ENCODE measurements at places on chromosomes 5 and 9. TPM values are rescaled to one million over a fixed set of nuclear protein-coding genes. Genes with fewer than 3 reads are reported as not detected.
A peak's percentile ranks its signal among the peaks of the same experiment; 100 is the strongest.

SHISAL2B gene
- not detected for polyA plus RNA-seq

PCDHGA7 gene
- polyA plus RNA-seq, result 6.4 TPM

- no peak overlapping the region for H3K4me3 ChIP-seq
- no peak overlapping the region for H3K27ac ChIP-seq
- no peaks in the 10 kb centered on the region for H3K4me1 ChIP-seq
- H3K36me3 ChIP-seq, result no peaks in the 10 kb centered on the region
Measured at GRCh38 chr5:170691657-170692056, 91.9 kb upstream of the GABRP start.

GRCh38 chr5:658103-658502 lies 35.0 kb downstream of the TPPP start:
- no peak overlapping the region for H3K4me3 ChIP-seq
- DNase-seq, result no peak

DNA sequence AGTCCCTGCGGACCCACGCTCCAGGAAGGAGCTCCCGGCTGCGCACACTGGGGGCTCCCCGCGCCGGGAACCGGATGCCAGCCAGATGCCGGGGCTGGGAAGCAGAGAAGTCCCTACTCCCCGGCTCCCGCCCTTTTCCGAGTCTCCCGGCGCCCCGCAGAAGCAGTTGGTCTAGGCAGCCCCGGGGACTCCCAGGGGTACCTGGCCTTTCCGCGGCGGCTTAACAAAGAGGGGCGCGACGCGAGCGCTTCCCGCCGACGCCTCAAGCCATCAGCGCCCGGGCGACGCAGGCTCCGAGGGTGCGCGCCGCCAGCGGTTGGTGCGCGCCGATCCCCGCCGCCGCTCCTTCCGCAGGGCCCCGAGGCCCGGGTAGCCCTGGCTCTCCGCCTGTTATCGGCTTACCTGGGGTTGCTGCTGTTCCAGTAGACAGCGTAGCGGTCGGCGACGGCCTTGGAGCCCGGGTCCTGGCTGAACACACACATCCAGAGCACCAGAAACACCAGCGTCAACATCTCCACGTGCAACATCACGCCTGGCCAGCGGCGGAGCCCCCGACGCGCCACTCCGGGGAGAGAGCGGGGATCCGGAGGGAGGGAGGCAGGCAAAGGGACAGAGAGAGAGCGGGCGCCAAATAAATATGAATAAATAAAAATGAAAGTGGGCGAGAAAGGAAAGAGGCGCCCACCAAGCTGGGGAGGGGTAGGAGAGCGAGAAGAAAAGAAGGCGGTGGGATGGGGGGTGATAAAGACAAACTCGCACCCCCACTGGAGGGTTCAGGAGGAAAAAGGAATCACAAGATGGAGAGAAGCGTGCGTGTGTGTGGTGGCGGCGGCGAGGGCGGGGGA lies 428 bp downstream of the EFNA5 start:
- no peaks in the 10 kb centered on the region for H3K36me3 ChIP-seq
- H3K27me3 ChIP-seq, result peaks cover 29% of the 10 kb centered on the region
- peaks cover 35% of the 10 kb centered on the region for H3K4me1 ChIP-seq
- H3K4me3 ChIP-seq, result peak overlapping the region; percentile 60
- H3K27ac ChIP-seq, result peak overlapping the region; percentile 83
